ENCODE measurements at places on chromosomes 13 and 19.

DNA sequence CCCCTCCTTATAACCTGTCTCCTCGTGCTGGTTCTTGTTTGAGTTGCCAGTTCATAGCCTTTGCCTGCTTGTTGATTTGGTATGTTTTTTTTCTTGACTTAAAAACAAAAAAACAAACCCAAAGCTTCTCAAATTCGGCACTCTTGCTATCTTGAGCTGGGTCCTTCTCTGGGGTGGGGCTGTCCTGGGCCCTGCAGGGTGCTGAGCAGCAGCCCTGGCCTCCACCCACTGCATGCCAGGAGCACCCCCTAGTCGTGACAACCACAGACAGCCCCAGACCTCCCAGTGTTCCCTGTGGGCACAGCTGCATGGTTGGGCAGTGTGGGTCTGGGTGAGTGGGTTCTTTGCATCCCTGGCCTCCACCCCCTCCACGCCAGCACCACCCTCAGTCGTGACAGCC lies 27.8 kb downstream of the KDM4B start:
- no peak for DNase-seq

DNA sequence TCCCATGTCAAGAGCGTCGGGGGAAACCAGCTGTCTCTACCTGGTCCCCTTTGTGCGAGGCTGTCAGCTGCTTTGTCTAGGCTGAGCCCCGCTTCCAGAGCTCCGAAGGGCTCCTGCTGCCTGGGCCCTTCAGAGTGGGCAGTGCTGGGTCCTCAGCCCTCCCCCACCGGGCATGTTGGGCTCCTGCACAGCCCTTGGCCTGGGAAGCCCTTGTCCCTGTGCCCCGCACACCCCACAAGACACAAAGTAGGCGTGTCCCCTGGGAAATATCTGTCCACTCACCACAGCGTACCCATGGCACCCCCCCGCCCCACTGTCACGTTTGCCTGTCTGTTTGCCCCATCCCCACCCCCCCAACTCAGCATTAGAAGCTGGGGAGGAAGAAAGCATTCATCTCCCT lies 39.6 kb upstream of the RANBP3 start:
- DNase-seq: no peak

GRCh38 chr19:13961826-13962698 lies 9.8 kb downstream of the DCAF15 start:
- no peak for DNase-seq

- peak; percentile 75 for DNase-seq
These were observed 1.1 kb upstream of the CALR start for GRCh38 chr19:12937093-12937926.

- no peak for DNase-seq
These were observed 28.3 kb downstream of the CYP2B6 start for GRCh38 chr19:41019346-41019745.

DNA sequence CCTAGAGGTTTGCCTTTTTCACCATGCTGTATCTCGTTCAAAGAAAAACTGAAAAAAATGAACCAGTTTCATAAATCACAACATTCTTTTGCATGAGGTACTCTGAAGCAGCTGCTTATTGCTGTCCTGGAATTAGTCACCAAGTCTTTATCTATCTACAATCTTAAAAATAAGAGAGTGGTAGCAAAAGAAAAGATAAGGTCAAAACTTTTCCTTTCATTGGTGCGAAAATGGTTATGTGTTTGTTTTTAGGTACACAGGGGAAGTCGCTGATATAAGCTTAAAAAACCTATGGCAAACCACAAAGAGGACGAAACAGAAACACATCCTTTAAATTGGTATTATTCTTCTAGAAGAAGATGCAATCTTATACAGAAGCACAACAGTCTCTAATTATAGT lies 20.7 kb downstream of the OBI1 start:
- no peak for DNase-seq

GRCh38 chr19:43910884-43911283 lies 24.2 kb downstream of the ZNF45 start:
- DNase-seq: no peak

- DNase-seq: no peak
These were observed 241.6 kb upstream of the MAB21L1 start for GRCh38 chr13:35718084-35718483.

DNA sequence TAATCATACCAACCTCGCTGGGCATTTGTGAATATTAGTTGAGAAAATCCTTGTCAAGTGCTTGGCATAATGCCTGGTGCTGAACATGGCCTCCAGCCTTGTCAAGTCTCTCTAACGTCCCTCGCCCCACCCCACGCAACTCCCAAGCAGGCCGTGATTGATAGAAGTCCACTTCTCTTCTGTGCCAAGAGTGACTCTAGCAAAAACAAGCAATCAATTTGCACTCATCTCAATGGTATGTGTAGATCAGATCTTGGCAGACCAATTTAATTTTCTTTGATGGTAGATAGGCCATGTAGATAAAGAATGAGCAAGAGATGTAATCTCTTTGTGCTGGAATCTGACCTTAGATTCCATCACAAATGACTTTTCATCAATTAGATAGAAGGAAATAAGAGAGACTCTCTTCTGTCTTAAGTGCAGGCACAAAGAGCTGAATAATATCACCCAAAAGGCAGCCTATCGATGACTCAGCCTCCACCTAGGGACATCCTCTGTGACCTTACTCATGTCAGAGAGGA lies 31.0 kb upstream of the KATNAL1 start:
- no peak for DNase-seq
